ENCODE measurements at places on chromosomes 1 and 21.

- no peak for DNase-seq
Observed at GRCh38 chr1:19254416-19254815, 2.8 kb downstream of the MRTO4 start.

GRCh38 chr1:156848461-156849150 is 10.3 kb downstream of the INSRR start:
- no peak for DNase-seq

DNA sequence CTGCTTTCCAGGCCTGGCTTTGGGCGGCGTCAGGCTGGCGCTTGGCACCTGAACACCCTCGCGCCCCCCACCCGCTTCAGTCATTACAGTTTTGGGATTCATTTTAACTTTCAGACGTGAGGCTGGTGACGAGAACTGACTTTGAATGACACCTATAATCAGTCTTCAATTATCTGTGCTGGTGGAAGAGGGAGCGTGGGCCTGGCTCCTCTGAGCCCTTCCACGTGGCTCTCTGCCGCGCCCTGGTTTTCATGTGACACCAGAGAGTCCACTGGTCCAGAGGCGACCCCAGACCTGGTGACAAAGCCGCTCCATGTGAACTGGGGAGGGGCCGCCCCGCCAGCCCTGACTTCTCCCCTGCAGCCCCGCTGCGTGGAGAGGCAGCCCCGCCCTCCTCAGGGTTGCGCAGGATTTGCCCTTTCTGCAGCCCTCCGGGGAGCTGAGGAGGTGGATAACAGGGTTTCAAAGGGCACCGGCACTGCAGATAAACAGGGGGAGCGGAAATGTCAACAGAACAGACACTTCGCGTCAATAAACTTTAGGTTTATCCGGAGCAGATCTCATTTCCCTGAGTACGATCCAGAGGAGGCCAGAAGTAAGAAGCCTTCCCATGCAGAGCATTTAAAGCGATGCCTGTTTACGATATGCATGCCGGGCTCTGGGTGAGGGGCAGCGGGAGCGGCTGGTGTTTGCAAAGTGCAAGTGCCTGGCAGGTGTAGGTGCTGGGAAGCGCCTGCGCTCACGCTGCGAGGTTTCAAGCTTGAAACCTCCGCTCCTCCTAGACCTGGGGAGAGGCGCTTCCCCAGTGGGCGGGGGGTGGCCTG is 56.4 kb downstream of the AJAP1 start:
- DNase-seq = no peak

GRCh38 chr21:27067226-27067625 is 100.3 kb upstream of the ADAMTS5 start:
- DNase-seq = no peak

- DNase-seq = peak; percentile 24
Observed at GRCh38 chr1:162074276-162075005, 5.0 kb downstream of the NOS1AP start.

GRCh38 chr1:48002142-48002541 is 5.0 kb upstream of the TRABD2B start:
- no peak for DNase-seq

- DNase-seq = no peak
Observed at GRCh38 chr1:8677782-8678181, 139.7 kb downstream of the RERE start.

- peak; percentile 48 for DNase-seq
Observed at GRCh38 chr1:165632491-165632890, 1.5 kb downstream of the MGST3 start.

DNA sequence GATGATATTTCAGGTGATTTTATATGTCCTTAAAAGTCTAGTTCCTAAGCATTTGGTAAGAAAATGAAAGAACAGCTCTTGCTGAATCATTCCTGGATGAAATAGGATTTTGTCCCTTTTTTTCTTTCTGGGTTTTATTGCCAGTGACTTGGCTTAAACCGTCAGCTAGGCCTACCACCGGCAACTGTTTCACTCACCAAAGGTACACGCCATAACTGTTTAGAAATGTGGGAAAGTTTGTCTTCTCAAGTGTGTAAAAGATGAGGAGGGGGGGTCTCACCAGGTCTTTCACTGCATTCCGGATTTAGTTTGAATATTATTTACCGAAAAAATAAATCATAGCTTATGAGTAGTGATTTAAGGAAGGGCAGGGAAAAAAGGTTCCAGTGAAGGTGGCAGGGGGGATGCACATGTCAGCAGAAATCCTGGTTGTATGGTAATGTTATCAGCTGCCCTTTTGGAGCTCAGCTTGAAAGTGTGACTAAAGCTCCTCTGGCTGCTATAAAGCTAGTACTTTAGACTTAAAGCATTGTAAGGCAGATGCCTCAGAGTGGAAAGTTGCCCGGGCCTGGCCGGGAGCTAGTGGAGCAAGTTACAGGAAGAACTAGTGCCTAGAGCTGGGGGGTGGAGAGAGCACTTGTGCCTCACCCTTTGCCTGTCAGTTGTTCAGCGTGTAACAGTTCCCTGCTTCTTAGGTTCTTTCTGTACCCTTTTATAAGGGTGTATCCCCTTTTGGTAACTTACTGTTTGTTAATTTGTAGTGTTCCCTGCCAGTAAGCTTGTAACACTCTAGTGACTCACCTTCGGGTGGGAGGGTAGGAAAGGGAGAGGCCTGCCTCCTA is 3.1 kb downstream of the ATP1A1 start:
- peak; percentile 54 for DNase-seq

- DNase-seq = peak; percentile 88
Observed at GRCh38 chr1:206952171-206952570, 5.9 kb upstream of the PIGR start.

Data from inflammatory macrophage treated with lipopolysaccharide for 1 hour (primary cell).